ENCODE measurements at places on chromosomes 2 and 18. TPM values are rescaled to one million over a fixed set of nuclear protein-coding genes. Genes with fewer than 3 reads are reported as not detected.

Gene ANKRD29
- total RNA-seq = 9.7 TPM

Gene TRABD2A
- 85.4 TPM for total RNA-seq

Gene LRP1B
- total RNA-seq = 1.1 TPM

Gene PAIP2B
- 1.9 TPM for total RNA-seq

Gene KLHL29
- 18.2 TPM for total RNA-seq

Gene POTEJ
- not detected for total RNA-seq

Gene ZNF385B
- 1.6 TPM for total RNA-seq

Gene SKOR2
- not detected for total RNA-seq

Gene SERPINB4
- not detected for total RNA-seq

Gene NFATC1
- total RNA-seq = 6.2 TPM

Gene IL36G
- total RNA-seq = not detected

Gene EXOC6B
- total RNA-seq = 54.9 TPM

Gene GRB14
- total RNA-seq = 1.1 TPM

Gene GPR35
- 341 TPM for total RNA-seq

Gene REG3G
- total RNA-seq = not detected

Gene ZFP36L2
- 227 TPM for total RNA-seq

Gene DDX18
- 28.8 TPM for total RNA-seq

Gene ACMSD
- total RNA-seq = not detected

Gene MAIP1
- total RNA-seq = 40.5 TPM

Gene RAPGEF4
- 2.8 TPM for total RNA-seq

Gene SLC1A4
- 2.7 TPM for total RNA-seq

Gene EGR4
- total RNA-seq = not detected

Gene NMUR1
- 0.53 TPM for total RNA-seq

Data from Peyer's patch (tissue), 4 donors.